ENCODE measurements at places on chromosomes 11 and 22.

GRCh38 chr22:27723158-27723557 lies 78.4 kb downstream of the MN1 start:
- no peak for DNase-seq

GRCh38 chr11:128528294-128528693 lies 59.1 kb downstream of the ETS1 start:
- no peak for DNase-seq

DNA sequence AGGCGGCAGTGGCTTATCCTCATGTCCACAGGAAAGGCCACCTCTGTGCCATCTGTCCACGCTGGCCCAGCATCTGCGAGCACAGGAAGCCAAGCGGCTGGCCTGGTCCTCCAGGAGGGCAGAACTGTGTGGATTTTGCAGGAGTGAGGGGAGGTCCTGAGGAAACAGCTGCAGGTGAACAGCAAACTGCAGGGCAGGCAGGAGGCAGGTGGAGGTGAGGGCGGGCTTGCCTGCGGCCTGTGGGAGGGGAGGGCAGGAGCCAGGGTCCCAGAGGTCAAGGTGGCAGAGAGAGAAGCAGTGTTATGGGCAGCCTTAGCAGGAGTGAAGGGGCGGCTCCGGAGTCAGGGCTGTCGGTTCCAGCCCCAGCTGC lies 369.7 kb downstream of the SHANK2 start:
- no peak for DNase-seq

DNA sequence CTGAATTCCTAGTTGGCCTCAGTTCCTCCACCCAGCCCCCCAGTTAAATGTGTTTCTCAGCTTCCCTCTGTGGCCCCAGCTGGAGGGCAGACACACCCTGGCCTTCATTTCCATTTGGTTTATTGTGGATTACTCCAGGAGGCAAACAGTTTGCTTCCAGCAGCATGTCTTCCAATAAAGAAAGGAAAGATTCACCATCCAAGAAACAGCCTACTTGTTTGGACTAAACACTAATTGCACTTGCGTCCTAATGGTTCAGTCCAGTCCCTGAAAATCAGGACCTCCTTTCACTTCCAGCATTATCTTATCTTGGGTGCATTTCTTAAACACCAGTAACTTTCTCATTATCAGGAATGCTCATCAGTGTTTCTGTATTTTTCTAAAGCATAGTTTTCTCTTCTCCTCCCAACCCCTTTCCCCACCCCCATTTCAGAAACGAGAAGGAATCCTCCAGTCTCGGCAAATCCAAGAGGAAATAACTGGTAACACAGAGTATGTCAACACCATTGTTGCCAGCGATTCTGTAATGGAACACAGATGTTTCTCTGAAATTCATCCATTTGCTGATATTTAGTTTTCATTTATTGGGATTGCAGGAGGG lies 130.9 kb downstream of the PARVA start:
- DNase-seq, result no peak

DNA sequence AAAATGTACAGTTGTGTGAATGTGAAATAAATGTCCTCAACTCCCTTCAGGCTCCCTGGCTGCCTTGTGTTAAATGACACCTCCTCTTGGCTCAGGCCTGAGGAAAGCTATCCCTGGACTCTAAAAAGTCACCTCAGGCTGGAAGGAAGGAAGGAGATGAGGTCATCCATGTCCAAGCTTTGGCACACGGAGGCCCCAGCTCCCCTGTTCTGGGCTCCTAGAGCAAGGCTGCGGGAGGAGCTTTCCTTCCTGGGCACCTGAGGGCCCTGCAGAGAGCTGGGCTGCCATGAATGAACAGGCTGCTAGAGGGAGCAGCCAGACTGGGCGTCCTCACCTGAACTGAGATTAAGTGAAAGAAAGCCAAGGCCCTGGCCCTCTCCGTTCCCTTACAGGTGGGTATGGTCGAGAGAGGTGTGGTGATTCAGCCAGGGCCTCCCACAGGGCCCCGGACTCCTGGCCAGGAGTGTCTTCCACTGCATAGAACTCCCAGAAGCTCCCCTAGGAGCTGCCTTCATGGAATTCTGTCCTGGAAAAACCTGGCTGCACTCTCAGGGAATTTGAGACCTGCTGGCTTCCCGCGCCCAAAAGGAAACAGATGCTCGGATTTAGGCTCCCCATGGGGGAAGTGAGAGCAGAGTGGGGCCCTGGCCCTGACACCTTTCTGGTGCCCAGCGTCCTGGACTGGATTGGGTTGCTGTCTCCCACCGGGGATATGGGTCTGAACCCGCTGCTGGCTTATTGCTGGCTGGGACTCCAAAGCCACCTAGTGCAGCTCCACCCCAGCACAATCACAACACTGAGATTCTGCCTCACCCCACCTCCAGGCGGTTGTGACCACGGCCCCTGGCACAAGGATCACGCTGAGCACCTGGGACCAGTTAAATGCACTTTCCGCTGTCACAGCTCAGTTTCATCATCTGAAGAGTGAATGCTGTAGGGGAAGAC lies 22.2 kb downstream of the MYBPC3 start:
- DNase-seq, result no peak

- DNase-seq, result no peak
These were observed 107.1 kb upstream of the DDI1 start for GRCh38 chr11:103929170-103929903.

DNA sequence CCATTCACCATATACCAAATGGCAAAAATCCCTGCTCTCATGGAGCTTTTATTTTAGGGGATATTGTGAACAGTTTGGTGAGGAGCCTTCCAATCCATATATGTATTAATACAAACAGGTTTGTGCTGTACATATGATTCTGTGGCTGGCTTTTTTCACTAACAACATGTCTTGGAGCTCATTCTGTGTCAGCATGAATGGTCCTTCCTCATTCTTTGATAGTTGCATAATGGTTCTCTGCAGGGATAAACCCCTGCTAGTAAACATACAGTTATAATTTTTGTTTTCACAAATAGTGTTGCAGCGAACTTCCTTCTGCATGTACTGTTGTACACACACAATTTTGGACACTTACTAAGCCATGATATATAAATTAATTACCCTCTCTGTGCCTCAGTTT lies 8.3 kb downstream of the PRR5L start:
- DNase-seq, result no peak

GRCh38 chr11:125481531-125481930 lies 14.5 kb downstream of the FEZ1 start:
- DNase-seq, result no peak

GRCh38 chr11:14380947-14381561 lies 22.1 kb upstream of the RRAS2 start:
- DNase-seq, result peak; percentile 39

DNA sequence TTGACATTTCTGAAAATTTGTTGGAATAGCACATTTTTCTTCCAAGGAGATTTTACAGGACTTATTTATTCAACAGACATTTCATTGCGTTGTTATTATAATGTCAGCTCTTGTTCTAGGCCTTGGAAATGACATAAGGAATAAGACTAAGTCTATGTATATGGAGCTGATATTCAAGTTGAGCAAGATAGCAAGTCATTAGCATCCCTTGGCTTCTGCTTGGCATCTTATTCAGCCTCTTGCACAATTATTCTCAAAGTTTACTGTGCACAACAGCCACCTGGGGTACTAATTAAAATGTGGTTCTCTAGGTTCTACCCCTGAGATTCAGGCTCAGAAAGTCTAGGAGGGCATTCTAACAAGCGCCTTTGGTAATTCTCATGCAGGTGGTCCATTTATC lies 304.8 kb upstream of the DDI1 start:
- DNase-seq, result no peak

GRCh38 chr11:75242722-75243600 lies 2.4 kb downstream of the TPBGL start:
- no peak for DNase-seq
